ENCODE measurements at places on chromosomes 16 and 17. TPM values are rescaled to one million over a fixed set of nuclear protein-coding genes. Genes with fewer than 3 reads are reported as not detected.

Gene PYY
- not detected for total RNA-seq

Gene RAB26
- total RNA-seq: 0.58 TPM

Gene NAGS
- 0.96 TPM for total RNA-seq

Gene RNF222
- not detected for total RNA-seq

Gene APOH
- total RNA-seq: not detected

Gene PPP1R27
- 0.19 TPM for total RNA-seq

Gene PRRT2
- total RNA-seq: 0.58 TPM

Gene EVPLL
- not detected for total RNA-seq

Gene KRT40
- total RNA-seq: not detected

Gene TMIGD1
- not detected for total RNA-seq

Gene KRTAP16-1
- total RNA-seq: not detected

Gene TP53TG3
- total RNA-seq: not detected

Gene OR1G1
- total RNA-seq: not detected
